CD4-positive, alpha-beta T cell treated with Interleukin-12 subunit alpha and Interleukin-12 subunit beta, for 1 hour (primary cell): ENCODE measurements at places on chromosomes 1 and 21.
A peak's percentile ranks its signal among the peaks of the same experiment; 100 is the strongest.

DNA sequence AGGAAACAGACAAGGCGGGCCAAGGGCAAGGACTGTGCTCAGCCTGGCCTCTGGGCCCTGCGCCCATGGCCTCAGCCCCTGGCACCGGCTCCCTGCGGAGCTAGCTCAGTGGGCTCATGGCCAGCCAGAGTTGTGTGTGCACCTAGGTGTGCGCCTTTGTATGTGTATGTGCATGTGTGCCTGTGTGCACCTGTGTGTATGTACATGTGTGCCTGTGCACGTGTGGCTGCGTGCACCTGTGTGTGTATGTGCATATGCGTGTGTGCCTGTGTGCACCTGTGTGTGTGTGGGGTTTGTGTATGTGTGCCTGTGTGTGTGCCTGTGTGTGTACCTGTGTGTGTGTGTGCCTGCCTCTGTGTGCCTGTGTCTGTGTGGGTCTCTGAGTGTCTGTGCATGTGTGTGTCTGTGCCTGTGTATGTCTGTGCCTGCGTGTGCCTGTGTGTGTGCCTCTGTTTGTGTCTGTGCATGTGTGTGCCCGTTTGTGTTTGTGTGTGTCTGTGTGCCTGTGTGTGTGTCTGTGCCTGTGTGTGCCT, 7.4 kb downstream of the GPR137B start:
- no peak for DNase-seq

GRCh38 chr1:218031901-218032300, 253.2 kb upstream of the RRP15 start:
- DNase-seq, result no peak

- peak; percentile 27 for DNase-seq
Measured at GRCh38 chr1:2443277-2444137, 31.1 kb upstream of the PEX10 start.

GRCh38 chr1:110293601-110294104, 45.5 kb upstream of the RBM15 start:
- no peak for DNase-seq

DNA sequence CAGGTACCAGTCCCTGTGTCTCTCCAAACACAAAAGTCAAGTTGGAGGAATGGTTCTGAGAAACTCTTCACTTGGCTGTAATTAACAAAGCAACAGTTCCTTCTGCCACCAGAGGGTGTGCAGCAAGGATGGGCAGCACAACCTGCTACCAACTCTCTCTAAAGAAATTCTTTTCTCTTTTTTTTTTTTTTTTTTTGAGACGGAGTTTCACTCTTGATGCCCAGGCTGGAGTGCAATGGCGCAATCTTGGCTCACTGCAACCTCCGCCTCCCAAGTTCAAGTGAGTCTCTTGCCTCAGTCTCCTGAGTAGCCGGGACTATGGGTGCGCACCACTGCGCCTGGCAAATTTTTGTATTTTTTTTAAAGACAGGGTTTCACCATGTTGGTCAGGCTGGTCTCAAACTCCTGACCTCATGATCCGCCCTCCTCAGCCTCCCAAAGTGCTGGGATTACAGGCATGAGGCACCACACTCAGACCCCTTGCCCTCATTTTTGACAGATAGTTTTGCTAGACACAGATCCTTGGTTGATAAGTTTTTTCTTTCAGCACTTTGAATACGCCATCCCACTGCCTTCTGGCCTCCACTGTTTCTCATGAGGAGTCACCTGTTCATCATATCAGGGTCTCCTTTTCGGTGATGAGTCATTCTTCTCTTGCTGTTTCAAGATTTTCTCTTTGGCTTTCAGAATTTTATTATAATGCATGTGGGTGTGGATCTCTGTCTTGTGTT, 12.1 kb upstream of the DEGS1 start:
- DNase-seq, result peak; percentile 60

DNA sequence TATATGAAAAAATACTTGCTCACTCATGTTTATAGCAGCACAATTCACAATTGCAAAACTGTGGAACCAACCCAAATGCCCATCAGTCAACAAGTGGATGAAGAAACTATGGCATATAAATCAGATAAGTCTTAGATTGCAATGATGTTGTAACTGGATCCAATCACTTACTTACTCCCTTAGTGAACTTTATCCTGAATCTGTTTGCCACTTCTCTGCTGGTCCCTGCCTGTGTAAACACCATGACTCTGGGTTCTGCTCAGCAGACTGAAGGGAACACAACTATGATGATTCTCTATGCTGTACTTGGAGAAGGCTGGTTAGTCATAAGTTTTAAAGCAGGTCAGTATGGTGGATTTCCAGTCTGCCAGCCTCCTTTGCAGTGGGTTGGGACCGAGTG, 391.2 kb downstream of the RWDD3 start:
- DNase-seq, result no peak

- DNase-seq, result no peak
Measured at GRCh38 chr1:91603409-91603808, 102.8 kb downstream of the CDC7 start.

GRCh38 chr1:85048296-85049064, at the start of gene MCOLN3:
TSS of gene MCOLN3 (minus strand) at chr1:85048500. CDS start at chr1:85045360, 3,140 bp downstream.
- peak; percentile 47 for DNase-seq

GRCh38 chr1:36520056-36520455, 37.3 kb upstream of the CSF3R start:
- no peak for DNase-seq

DNA sequence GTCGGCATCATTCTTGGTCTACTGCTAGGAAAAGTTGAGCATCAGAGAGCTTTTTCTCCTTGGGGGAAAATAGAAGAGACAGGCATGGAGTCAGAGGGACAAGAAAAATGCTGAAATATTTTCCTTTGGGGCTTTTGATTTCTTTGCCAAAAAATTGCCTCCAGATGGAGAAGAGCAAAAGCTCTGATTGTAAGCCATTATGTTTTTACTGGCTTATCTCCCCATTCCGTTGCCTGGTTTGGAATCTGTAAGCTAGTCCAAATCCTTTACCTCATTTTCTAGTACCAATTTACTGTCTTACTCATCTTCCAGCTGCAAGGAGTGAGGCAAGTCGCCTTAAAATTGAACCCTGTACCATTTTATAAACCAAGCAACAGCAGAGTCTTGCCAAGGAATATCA, 23.3 kb upstream of the NBL1 start:
- no peak for DNase-seq

- DNase-seq, result no peak
Measured at GRCh38 chr1:107940017-107940577, 24.9 kb downstream of the VAV3 start.

- peak; percentile 4 for DNase-seq
Measured at GRCh38 chr1:197519741-197520334, 251.8 kb downstream of the CRB1 start.

DNA sequence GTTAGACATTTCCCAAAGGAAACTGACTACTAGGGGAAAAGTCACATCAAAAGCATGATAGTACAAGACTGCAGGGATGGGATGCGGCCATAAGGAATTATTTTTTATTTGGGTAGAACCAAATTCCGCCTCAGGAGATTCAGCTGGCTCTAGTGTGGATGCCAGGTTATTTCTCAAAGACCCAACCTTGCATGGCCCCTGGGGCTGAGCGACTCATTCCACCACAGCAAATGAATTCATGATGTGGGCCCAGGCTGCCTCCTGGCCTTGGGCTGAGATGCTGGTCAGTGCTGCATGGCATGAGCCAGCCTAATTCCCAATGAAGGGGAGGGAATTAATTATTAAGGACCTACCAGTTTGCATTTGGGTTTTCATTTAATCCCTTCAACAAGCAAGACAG, 11.8 kb downstream of the TMEM35B start:
- no peak for DNase-seq

DNA sequence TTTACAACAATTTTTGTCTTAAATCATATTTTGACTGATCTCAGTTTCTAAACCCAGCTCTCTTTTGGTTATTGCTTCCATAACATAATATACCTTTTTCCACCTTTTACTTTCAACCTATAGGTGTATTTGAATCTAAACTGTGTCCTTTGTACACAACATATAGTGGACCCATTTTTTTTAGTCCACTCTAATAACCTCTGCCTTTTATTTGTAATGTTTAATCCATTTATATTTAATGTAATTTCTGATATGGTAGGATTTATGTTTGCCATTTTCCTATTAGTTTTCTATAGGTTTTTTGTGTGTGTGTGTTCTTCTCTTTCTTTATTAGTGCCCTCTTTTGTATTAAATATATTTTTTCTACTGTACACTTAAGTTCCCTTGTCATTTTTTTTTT, 22.4 kb upstream of the SLAMF1 start:
- DNase-seq, result no peak

- DNase-seq, result no peak
Measured at GRCh38 chr1:180386745-180387367, 115.5 kb downstream of the ACBD6 start.

GRCh38 chr1:18637511-18637960, 6.9 kb downstream of the PAX7 start:
- DNase-seq, result no peak

DNA sequence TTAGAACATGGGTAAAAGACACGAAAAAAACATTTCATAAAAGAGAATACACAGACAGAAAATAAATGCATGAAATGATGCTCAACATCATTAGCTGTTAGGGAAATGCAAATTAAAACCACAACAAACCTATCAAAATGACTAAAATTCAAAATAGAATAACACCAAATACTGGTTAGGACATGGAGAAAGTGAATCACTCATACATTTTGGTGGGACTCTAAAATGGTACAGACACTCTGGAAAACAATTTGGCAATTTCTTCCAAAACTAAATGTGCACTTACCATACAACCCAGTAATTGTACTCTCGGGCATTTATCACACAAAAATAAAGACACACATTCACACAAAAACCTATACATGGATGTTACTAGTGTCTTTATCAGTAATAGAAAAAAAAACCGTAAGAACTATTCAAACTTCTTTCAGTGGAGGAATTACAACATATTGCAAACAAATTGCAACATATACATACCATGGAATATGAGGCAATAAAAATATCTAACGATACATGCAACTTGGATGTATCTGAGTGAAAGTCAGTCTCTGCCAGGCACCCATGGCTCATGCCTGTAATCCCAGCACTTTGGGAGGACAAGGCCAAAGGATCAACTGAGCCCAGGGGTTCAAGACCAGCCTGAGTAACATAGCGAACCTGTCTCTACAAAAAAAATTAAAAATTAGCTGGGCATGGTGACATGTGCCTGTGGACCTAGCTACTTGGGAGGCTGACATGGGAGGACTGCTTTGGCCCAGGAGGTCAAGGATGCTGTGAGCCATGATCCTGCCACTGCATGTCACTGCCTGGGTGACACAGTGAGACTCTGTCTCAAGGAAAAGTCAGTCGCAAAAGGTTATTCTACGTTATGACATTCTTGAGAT, 19.6 kb downstream of the HSF2BP start:
- DNase-seq, result no peak

- no peak for DNase-seq
Measured at GRCh38 chr1:159829822-159830465, 3.3 kb downstream of the SLAMF8 start.

- no peak for DNase-seq
Measured at GRCh38 chr1:7515904-7516303, 255.2 kb upstream of the VAMP3 start.

DNA sequence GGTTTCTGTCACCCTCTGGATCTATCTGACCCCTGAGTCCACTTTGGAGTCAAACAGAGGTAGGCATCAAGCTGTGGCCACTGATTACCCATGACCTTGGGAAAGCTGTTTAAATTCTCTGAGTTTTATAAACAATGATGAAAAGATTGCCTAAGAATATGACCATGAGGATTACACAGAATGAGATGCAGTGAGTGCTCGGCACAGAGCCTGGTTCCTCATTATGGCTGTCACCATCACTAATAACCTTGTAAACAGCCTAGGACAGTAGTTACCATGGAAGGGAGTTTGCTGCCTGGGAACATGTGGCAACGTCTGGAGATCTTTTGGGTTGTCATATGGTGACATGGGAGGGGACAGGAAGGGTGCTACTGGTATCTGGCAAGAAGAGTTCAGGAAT, 248.3 kb upstream of the KAZN start:
- DNase-seq, result no peak

DNA sequence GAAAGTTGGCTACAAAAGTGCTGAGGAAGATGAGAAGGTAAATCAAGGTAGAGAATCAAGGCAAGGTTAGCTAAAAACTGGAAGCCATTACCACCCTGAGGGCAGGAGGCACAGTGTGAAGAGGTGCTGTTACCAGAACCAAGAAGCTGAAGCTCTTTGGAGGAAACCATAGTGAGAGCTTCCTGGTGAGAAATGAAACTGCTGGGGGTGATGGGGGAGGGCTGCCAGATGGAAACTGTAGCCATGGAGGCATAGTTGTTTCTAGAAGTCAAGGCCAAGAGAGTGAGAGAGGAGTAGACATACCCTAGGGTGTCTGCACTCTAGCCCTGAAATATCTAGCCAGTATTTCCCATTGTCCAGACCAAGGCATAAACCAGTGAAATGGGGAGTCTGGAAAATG, 28.7 kb downstream of the IFI44 start:
- no peak for DNase-seq

DNA sequence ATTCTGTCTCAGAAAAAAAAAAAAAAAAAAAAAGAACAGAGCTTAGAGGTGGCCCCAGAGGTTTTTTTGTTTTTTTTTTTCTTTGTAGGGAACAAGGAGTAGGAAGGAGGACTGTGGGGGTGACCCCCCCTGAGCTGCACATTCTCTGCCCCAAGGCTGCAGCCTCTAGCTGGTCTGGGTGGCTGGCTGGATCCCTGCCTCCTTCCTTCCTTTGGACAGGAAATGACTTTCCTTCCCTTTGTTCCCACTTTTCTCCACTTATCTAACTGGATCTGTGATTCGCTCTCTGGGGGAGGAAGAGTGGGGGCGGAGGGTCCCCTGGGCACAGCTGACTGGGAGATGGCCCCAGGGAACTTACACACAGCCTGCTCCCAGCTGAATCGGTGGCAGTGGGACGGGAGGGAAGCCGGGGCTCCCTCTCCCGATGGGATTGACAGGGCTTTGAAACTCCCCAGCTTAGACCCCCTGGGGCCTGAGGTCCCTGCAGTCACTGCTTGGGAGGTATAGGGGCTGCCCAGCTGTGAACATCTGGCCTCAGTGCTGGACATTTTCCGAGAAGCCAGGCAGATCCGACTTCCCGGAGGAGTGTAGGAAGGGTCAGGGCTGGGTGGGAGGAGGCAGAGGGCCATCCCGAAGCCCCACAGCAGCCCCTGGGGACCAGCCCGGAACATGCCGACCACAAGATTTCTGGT, 2.1 kb downstream of the FBLIM1 start:
- no peak for DNase-seq

DNA sequence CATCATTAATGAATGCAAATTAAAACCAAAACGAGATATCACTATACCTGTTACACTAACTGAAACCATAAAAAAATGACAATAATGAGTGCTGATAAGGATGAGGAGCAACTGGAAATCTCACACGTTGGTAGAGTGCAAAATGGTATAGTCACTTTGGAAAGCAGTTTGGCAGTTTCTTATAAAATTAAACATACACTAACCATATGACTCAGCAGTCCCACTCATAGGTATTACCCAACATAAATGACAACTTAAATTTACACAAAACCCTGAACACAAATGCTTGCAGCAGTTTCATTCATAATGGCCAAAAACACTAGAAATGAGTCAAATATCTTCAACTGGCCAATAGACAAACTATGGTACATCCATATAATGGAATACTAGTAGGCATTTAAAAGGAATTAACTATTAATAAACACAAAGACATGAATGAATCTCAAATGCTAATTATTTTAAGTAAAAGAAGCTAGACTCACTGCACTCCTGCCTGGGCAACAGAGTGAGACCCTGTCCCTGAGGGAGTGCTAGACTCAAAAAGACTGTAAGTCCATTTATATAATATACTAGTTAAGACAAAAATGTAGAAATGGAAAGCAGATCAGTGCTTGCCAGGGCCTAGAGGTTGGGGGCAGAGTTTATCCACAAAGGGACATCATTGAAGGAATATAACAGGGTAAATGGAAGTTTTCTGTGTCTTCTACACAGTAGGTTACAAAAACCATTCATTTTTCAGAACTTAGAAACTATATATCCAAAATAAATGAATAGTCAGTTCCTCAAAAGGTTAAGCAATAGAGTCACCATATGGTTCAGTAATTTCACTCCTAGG, 77.4 kb downstream of the EIF4G3 start:
- DNase-seq, result no peak
